ENCODE measurements at places on chromosomes 1 and 21.

DNA sequence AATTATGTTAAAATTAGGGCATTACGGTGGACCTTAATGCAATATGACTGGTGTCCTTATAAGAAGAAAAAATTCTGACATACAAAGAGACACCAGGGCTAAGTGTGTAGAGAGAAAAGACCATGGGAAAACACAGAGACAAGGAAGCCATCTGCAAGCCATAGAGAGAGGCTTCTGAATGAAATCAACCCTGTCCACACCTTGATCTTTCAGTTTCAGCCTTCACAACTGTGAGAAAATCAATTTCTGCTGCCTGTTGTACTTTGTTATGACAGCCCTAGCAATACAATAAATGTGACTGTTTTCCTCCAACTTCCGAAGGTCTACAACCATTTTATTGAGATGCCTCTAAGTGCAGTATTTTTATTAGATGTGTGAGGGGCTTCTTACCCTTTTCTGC, 1407.2 kb downstream of the MRPL39 start:
- no peak for DNase-seq

DNA sequence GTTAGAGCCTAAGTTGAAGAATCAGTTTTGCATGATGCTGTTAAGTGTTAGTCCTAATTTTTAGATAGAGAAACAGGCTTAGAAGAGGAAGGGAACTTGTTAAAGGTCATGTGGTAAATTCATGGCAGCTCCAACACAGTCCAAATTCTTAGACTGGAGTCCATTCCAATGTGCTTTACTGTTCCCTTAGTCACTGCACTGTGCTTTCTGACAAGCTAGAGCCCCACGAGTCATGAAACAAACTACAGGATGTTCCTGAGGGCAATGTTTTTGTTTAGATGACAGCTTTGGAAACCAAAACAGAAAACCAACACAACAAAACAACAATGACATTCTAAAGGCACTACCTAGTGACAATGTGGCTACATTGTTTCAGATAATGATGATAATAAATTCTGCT, 23.1 kb upstream of the RGS4 start:
- no peak for DNase-seq

- DNase-seq, result no peak
Observed at GRCh38 chr1:218397752-218398339, 52.7 kb downstream of the TGFB2 start.

DNA sequence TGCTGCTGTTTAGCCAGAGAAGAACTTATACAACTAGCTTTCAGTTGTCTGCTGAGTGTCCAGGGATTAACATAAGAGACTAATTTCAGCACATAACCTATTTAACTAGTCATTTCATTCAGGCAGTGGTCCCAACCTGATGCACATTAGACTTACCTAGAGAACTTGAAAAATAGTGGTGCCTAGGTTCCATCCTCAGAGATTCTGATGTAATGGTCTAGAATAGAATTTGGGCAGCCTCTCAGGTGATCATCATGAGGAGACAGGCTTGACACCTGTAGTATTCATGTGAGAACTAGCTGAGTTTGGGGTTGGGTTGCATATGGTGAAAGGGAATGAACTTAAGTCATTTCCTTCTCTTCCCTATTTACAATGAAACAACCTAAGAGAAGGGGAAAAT, 24.8 kb downstream of the CNST start:
- no peak for DNase-seq

DNA sequence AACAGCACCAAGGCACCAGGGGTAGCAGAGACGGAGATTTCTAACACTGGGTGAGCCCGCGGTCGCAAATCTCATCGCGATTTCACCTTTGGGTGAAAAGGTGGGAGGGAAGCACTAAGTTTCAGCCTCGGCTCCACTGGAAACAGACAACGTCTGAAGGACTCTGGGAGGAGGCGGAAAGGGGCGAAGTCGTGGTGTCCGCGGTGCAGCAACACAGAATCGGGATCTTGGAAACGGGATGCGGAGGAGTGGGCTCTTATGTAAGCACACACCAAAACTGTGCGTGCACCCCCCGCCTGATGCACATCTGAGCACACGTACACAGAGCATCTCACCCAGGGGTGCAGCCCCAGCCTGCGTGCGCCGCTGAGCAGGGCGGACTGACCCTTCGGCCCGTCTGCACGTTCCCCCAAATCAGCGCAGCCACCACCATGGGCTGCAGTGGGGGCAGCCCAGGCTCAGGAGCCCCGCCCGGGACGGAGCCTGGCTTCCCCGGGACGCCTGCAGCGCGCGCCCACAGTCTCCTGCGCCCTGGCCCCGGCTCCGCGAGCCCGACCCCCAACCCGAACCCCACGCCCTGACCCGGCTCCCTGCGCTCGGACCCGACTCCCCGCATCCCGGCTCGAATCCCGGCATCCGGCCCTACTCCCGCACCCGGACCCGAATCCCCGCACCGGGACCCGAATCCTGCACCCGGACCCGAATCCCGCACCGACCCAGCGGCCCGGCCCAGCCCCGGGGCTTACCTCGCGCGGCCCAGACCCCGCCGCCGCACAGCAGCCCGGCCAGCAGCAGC, 670 bp downstream of the CLSTN1 start:
- DNase-seq, result peak; percentile 4

GRCh38 chr21:29645666-29646553, 293.9 kb downstream of the GRIK1 start:
- DNase-seq, result no peak

- no peak for DNase-seq
Observed at GRCh38 chr1:181119093-181119989, 30.8 kb downstream of the IER5 start.

DNA sequence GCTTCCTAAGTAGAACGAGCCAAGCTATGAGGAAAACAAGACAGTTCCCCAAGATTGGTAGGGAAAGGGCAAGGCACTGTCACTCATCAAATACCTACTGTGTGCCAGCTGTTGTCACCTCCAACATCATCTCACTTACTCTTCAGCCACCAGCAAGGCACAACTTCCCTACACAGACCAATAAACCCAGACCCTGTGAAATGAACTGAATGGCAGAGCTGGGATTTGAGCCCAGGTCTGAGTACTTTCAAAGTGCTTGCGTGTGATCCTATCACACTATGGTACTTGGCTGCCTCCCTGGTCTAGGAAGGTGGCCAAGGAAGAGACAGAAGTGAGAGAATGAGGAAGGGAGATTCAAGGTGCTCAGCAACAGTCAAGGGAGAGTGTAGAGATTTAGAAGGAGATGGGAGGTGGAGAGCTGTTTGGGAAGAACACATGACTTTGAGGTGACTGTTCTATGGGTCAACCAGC, 16.7 kb upstream of the TRIM63 start:
- no peak for DNase-seq

GRCh38 chr1:26900815-26901511, 696 bp upstream of the GPATCH3 start:
- DNase-seq, result no peak

GRCh38 chr1:92990828-92991227, 29.6 kb upstream of the DIPK1A start:
- peak; percentile 44 for DNase-seq

DNA sequence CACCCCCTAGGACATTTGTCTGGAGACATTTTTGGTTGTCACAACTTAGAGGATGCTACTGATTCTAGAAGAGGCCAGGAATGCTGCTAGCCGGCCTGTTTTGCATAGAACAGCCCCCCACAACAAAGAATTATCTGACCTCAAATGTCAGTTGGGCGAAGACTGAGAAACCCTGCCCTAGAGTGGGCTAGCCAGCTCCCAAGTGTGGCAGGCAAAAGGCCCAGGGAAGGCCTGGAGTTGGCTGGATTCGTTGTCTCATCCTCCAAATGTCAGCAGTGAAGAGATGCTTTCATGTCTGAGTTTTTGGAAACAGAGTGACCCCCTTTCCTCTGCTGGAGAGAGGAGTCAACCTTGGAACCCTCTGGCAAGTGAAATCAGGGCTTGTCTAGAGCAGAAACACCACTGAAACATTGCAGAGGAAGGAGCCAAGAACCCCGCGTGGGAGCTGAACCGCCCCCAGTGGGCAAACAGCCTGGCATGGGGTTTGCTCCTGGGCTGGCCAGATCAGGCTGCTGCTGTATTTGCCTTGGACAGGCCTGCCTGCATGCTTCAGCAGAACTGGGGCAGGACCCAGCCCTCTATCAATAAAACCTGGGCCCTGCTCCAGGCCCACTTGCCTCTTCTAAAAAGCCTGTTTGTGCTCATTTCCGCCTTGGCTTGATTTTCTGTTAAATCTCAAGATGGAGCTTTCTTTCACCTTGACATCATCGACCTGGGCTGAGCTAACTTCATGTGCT, 32.9 kb downstream of the RASSF5 start:
- no peak for DNase-seq

- no peak for DNase-seq
Observed at GRCh38 chr1:53478502-53478818, 19.3 kb downstream of the DMRTB1 start.

DNA sequence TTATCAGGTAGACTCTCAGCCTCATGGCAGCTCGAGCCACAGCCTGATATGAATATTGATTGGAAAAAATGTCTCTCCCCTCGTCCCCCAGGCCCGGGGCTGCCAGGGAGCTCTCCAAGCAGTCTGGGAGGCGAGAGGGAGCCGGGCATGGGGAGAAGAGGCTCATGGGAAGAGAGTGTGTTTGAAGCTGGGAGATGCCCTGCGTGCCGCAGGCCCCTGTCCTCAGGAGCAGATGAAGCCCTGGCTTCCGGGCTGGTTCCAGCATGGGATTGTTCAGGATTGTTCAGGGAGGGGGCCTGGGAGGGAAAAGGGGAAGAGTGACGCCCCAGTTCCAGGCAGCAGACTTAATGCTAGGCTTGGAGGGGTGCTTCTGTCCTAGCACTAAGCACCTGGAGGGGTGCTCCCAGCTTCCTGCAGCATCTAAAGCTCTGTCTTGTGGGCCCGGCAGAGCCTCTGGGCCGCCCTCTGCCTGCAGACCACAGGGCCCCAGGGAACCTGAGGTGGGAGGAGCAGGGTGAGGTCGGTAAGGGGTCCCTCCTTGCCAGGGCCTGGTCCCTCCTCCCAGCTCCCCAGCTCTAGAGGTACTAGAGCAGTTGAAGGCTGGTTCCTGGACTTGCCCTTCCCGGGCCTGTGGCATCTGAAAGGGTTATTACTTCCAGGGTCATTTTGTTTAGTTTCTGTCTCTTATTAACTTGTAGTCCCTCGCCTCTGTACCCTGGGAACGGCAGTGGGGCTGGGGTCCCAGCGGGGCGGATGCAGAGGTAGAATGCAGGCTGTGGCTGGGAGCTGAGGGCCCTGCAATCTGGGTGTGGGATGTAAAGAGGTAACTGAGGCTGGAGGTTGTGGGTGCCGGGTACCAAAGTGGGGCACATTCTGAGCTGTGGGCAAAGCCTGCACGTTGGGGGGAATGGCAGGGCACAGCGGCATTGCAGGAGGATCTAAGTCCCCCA, 334.8 kb upstream of the VAMP3 start:
- DNase-seq, result no peak

DNA sequence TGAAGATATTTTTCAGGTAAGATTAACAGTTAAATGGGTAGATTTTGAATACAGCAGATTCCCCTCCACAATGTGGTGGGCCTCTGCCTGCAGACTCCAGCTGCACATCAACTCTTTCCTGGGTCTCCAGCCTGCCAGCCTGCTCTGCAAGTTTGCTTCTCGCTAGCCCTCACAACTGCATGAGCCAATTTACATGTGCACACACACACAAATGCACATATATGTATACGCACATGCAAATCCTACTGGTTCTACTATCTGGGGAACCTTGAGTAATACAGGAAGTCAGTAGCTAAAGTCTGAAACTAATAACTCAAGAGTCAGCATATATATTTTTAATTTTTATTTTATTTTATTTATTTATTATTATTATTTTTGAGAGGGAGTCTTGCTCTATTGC, 34.8 kb upstream of the QSOX1 start:
- DNase-seq, result no peak

GRCh38 chr1:224707843-224708725, 92.0 kb downstream of the CNIH3 start:
- no peak for DNase-seq

Measured in naive thymus-derived CD8-positive, alpha-beta T cell (primary cell).